Endodermal cell (in vitro differentiated cells): ENCODE measurements at places on chromosomes 4 and X.

DNA sequence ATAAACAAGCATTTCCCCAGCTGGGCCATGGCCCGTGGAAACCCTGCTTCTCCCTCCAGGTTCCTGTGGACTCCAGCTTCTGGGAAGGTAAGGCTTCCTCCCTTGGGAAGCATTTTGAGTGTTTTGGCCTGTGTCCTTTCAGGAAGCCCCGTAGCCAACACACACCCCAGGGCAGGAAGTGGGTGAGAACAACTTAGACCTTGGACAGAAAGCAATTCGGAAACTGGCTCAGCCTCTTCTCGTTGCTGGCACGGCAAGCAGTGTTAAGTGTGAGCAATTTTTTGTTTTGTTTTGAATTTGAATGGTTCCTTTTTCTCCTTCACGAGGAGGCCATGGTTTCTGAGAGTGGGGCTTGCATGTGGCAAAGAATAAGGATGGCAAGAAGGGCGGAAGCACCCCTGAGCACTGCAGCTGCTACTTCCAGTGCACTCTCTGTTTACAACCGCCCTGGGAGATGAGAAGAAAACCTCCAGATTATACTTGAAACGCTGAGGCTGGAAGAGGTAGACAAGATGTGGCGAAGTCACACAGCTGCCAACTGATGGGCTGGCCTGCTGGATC lies 14.1 kb upstream of the CYTL1 start:
- DNase-seq: no peak
- H3K27me3 ChIP-seq: no peaks in the 10 kb centered on the region
- no peaks in the 10 kb centered on the region for H3K36me3 ChIP-seq
- H3K4me1 ChIP-seq: no peaks in the 10 kb centered on the region
- no peak overlapping the region for H3K27ac ChIP-seq

GRCh38 chr4:74364652-74365491 lies at the start of gene EREG:
EREG (plus strand) TSS chr4:74365145; CDS start chr4:74365309, 164 bp downstream.
- H3K36me3 ChIP-seq: no peaks in the 10 kb centered on the region
- H3K4me3 ChIP-seq: peak within 1 kb of the TSS; percentile 76
- H3K4me1 ChIP-seq: peaks cover 10% of the 10 kb centered on the region
- no peak within 1 kb of the TSS for H3K27ac ChIP-seq

- H3K4me1 ChIP-seq: no peaks in the 10 kb centered on the region
- peak overlapping the region; percentile 88 for H3K27ac ChIP-seq
- H3K27me3 ChIP-seq: no peaks in the 10 kb centered on the region
- DNase-seq: no peak
- no peaks in the 10 kb centered on the region for H3K36me3 ChIP-seq
Measured at GRCh38 chr4:128228845-128229795, 58.5 kb downstream of the PGRMC2 start.

DNA sequence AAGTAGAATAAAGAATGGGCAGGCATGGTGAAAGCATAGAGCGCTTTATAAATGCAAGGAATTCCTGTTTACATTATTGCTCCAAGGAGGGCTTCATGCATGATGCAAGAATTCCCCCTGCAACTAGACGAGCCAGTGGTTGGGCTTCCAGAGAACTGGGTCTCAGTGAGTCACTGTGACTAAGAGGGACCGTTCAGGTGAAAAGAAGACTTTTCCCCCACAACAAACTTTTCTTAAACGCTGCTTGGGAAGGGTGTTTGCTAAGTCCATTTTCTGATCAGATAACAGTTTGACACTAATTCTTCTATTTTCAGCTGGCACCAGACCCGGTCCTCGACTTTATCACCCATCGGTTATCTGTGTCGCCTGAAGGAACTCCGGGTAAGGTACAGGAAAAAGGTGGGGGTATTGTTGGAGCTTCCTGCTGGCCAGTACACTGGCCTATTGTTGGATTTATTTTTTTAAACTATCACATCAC lies 40.1 kb downstream of the LDB2 start:
- no peak overlapping the region for H3K4me3 ChIP-seq
- no peak for DNase-seq
- no peaks in the 10 kb centered on the region for H3K36me3 ChIP-seq
- no peak overlapping the region for H3K27ac ChIP-seq

DNA sequence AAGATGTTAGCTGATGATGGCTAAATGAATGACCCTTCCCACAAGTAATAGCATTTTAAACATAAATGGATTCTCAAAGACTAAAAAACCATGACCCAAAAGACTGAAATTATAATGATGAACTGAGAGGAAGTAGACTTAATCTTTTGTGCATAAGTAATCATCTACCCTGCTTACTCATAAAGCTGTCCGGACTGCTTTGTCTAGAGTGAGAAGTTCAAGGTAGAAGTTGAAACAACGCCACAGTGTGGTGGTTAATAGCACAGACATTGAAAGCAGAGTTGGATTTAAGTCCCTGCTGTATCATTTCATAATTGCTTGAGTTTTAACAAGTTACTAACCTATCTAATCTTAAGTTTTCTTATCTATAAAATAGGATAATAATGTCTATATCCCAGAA lies 346.6 kb downstream of the CENPC start:
- no peak overlapping the region for H3K4me3 ChIP-seq
- no peaks in the 10 kb centered on the region for H3K4me1 ChIP-seq
- no peaks in the 10 kb centered on the region for H3K36me3 ChIP-seq
- no peak for DNase-seq
- H3K27me3 ChIP-seq: peaks cover 8% of the 10 kb centered on the region
- H3K27ac ChIP-seq: no peak overlapping the region
